ENCODE measurements at places on chromosomes 1 and 21.

DNA sequence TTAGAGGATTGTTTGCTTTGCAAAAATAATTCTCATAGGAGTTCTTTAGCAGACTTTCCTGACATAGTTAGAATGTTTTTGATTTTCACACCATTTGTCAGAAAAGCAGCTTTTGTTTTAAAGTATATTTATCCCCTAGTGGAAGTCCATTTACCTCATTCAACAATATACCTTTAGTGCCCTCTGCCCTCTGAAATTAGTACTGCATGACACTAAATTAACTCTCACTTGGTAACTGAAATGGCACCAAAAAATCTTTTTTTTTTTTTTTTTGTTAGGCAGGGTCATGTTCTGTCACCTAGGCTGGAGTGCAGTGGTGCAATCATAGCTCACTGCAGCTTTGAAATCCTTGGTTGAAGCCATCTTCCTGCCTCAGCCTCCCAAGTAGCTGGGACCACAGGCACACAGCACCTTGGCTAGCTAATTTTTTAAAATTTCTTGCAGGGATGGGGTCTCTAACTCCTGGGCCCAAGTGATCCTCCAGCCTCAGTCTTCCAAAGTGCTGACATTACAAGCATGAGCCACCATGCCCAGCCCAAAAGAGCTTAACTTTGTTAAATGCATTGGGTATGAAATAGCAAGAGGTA, 13.6 kb downstream of the LRRC42 start:
- DNase-seq, result peak; percentile 30

DNA sequence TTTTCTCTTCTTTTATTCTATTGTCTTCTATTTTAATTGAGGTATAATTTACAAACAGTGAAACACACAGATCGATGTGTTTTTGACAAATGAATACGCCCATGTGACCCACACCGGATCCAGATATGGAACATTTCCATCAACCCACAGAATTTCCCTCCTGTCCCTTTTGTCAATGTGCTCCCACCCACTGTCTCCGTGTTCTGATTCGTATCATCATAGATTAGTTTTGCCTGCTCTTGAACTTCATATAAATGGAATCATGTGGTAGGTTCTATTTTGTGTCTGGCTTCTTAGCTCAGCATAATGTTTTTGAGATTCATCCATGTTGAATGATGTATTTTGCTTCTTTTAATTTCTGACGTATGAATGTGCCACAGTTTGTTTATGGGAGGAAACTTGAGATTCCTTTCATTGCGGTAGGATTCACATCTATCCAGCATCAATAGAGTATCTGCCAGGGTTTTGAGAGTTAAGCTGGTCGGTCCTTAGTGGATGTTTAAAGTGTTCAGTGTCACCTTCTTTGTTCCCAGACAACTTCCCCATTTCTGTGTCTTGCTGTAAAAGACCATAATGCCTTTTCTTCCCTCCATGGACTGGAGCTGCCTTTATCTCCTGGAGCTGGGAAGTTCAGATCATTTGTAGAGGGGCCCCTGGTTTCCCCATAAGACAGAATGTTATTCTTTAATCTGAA, 14.7 kb downstream of the NAV1 start:
- DNase-seq, result no peak

- DNase-seq, result no peak
These were observed 36.1 kb downstream of the ESRRG start for GRCh38 chr1:216686860-216687766.

DNA sequence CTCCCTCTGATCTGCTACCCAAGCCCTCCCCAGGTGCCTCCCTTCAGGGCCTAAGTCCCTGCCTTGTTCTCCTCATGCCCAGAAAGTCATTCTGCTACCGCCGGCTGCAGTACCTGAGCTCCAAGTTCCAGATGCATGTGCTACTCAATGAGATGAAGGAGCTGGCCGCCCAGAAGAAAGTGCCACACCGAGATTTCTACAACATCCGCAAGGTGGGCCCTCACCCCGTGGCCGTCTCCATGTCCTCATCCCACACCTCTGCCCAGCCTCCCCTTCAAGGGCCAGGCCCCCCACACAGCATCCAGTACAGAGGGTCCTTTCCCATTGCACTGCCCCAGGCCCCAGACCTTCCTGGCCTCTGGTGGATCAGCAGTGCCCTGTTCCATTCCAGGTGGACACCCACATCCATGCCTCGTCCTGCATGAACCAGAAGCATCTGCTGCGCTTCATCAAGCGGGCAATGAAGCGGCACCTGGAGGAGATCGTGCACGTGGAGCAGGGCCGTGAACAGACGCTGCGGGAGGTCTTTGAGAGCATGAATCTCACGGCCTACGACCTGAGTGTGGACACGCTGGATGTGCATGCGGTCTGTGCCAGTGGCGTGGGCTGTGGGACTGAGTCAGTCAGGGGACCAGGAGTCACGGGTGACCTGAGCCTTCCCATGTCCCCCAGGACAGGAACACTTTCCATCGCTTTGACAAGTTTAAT, 8.2 kb downstream of the AMPD2 start:
- DNase-seq, result no peak

DNA sequence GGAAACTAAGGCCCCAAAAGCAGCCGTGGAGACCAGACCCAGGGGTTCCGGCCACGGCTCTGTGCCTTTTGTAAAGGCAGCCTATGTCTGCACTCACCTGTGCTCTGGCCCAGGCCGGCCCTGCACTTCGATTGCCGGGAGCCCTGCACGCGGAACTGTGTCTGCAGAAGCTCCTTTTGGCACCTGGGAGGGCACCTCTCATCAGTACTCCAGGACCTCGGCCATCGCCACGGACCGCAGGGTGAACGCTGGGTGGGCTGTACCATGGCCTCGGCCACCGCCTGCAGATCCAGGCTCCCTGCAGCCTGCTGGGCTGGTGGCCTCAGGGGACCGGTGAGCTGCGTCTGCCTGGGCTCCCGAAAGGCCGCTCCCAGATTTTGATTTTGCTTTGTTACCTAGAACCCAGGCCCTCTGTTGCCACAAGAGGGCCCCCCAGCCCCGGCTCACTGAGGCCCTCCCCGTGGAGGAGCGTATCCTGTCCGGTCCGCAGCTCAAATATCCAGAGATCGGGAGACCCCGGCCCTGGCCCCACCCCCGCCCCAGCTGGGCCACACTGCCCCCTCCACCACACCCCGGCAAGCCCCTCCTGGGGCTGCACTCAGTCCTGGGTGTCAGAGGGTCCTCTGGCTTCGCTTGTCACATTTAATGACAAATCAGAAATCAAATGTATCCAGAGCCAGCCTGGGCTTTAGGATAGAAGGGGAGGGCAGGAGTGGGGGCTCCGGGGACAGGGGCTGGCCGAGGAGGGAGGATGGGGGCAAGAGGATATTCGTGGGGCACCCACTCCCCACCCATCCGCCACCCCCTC, 60.2 kb upstream of the PDE9A start:
- DNase-seq, result no peak

GRCh38 chr1:155877945-155878344, 18.6 kb downstream of the SYT11 start:
- no peak for DNase-seq

GRCh38 chr21:35294231-35294898, 245.3 kb upstream of the RUNX1 start:
- DNase-seq, result no peak

DNA sequence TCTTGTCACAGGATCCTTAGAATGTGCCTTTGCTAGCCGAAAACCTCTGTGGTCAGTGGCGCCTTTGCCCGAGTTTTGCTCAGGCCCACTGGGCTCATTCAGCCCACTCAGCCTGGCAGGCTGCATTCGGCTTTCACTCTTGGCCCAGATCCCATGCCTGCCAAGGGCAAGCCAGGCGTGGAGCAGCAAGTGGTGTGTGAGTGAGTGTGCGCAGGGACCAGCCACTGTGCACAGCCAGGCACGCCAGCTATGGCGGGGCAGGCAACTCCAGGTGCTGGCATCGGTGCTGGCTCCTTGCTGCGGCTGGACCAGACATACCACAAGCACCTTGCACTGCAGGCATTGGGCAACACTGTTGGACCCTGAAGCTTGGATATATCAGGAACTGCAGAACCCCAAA, 1145.1 kb upstream of the NCAM2 start:
- DNase-seq, result no peak

Data from HFFc6 (cell line).